ENCODE measurements at places on chromosomes 5 and 9.

- no peak for DNase-seq
Measured at GRCh38 chr9:81289622-81290021, 399.7 kb downstream of the TLE1 start.

GRCh38 chr5:172672681-172673080, 31.6 kb downstream of the NEURL1B start:
- DNase-seq, result no peak

- no peak for DNase-seq
Measured at GRCh38 chr9:116316246-116316645, 162.7 kb downstream of the PAPPA start.

- no peak for DNase-seq
Measured at GRCh38 chr5:25224316-25224982, 579.7 kb upstream of the CDH10 start.

DNA sequence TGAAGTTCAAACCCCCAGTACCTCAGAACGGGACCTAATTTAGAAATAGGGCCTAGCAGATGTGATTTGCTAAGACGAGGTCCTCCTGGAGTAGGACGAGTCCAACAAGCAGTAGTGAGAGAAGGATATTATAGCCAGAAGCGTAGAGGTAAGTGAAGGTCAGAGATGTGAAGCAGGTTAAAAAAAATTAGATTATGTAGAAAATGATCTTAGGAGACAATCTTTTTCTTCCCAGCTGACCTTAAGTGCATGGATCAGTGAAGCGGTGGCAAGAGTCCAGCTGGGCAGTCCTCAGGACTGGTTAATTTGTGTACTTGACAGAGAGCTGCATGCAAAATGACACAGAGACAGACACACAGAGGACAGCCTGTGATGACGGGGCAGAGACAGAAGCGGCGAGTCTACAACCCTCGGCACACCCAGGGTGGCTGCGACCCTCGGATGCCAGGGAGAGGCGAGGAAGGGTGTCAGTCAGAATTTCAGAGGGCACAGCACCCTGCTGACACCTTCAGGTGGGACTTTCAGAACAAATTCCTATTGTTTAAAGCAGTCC, 131.4 kb upstream of the IRX4 start:
- no peak for DNase-seq

DNA sequence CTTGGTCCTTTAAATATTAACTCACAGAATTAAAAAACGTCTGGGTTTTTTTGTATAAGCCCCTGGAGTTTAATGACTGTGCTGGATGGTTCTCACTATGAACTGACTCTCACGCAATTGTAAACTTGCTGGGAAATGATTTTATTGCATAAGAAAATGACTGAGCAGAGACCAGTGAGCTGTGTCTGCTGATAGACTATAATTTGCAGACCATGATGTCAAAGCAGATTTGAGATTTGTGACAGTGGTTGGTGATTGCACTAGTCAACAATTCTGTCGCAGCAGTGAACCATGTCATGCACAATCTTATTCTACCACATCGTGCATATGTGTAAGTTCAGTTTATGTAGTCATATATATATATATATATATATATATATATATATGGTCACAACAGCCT, 85.7 kb upstream of the C9orf72 start:
- DNase-seq, result no peak

GRCh38 chr5:122478741-122479442, 166.9 kb downstream of the SNCAIP start:
- no peak for DNase-seq

GRCh38 chr5:91420879-91421278, 37.8 kb upstream of the ARRDC3 start:
- DNase-seq, result no peak

GRCh38 chr9:68970151-68970550, 43.8 kb downstream of the PRKACG start:
- peak; percentile 10 for DNase-seq

DNA sequence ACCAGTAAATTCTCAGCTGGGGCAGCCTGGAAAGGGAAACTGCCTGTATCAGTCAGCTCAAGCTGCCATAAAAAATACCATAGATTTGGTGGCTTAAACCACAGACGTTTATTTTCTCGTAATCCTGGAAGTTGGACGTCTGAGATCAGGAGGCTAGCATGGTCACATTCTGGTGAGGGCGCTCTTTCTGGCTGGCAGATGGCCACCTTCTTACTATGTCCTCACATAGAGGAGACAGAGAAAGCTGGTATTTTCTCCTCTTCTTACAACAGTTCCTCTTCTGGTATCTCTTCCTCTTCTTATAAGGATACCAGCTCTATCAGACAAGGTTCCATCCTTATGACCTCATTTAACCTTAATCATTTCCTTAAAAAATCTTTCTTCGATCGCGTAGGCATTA, 50.5 kb upstream of the RFX3 start:
- no peak for DNase-seq

GRCh38 chr9:68547417-68547816, 6.7 kb upstream of the TMEM252 start:
- DNase-seq, result no peak

DNA sequence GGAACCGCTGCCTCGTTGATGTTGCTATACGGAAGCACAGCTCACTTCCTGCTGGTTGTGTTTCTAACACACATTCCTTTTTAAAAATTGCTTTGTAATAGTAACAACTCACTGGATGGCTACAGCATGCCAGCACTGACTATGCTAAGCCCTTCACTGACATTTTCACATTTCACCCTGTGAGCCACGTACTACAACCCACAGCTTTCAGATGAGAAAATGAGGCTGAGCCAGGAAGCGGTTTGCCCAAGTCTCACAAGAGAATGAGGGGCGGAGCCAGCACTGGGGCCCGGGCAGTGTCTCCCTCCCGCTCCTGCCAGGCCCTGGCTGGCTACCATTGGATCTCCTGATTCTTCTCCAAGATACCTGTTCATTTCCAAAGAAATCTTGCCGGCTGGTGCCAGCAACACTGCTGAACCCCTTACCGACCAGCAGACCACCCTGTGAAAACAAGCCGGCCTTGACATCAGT, 38.3 kb downstream of the FAM78A start:
- no peak for DNase-seq

DNA sequence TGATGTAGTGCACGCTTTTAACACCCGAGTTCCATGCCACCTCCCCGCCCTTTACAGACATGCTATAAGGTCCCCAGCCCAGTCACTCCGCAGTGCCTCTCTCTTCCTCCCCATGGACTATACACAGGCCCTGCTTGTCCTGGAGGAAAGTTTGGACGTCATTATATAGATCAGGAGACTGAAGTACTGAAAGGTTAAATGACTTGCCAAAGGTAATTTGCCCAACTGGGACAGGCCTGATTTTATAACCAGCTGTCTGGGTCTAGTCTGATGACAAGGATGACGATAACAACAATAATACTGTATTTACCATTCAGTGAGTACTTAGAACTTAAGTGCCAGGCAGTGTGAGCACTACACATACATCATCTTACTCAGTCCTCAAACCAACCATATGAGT, 33.1 kb downstream of the LVRN start:
- no peak for DNase-seq

- peak; percentile 50 for DNase-seq
Measured at GRCh38 chr5:156913719-156914370, 49.2 kb downstream of the TIMD4 start.

GRCh38 chr5:4230786-4231641, 635.4 kb downstream of the IRX1 start:
- no peak for DNase-seq

- no peak for DNase-seq
Measured at GRCh38 chr5:164742025-164742424, 1236.6 kb downstream of the MAT2B start.

- DNase-seq, result no peak
Measured at GRCh38 chr5:90909101-90909503, 350.5 kb downstream of the ADGRV1 start.

GRCh38 chr5:4905674-4906520, 234.2 kb upstream of the ADAMTS16 start:
- no peak for DNase-seq

DNA sequence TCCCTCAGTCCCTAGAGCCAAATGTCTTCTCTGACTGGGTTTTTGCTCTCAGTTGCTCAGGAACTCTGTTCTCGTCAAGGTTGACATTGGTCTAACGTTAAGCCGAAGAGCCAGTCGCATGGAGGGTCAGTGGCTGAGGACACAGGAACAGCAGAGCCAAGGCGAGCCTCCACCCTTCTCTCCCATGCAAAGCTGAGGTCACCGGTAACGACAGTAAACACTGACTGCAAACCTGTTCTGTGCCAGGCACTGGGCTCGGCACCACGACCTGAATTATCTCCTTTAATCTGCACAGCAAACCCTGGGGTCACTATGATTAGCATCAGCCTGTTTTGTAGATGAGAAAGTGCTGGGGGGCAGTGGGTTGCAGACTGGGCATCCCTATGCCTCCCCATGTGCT, 171.0 kb downstream of the COL23A1 start:
- DNase-seq, result no peak

DNA sequence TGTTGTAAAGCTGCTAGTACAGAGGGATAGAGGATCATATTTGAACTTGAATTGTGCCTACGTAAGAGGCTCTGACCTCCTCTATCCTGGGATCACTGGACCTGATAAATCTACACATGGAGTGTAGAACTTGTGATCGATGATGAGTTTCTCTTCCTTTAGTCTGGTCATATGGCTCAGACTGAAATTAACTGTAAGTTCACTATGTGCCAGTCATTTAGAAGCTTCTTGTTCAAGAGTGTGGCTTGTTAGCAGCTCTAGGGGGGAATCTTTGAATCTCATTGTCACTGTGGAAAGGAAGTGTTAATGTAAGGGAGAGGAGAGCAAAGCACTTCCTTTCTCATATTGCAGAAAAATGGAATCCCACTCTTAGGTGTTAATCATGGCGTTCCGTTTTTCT, 12.1 kb downstream of the ZBTB34 start:
- no peak for DNase-seq

DNA sequence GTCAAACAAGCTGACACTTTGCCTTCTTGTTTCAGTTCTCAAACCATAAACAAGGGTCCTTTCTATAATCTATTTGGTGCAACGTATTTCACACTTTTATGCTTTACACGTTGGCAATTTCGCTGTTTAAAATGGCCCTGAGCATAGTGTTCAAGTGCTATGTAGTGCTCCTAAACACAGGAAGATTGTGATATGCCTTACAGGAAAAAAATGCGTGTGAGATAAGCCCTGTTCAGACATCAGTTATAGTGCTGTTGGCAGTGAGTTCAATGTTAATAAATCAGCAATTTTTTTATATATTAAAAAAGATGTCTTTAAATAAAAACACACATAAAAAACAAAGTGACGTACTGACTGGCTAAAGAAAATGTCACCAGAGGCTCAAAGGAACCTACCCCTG, 23.9 kb downstream of the CLINT1 start:
- DNase-seq, result no peak

- no peak for DNase-seq
Measured at GRCh38 chr5:72292411-72292810, 27.6 kb downstream of the MRPS27 start.

DNA sequence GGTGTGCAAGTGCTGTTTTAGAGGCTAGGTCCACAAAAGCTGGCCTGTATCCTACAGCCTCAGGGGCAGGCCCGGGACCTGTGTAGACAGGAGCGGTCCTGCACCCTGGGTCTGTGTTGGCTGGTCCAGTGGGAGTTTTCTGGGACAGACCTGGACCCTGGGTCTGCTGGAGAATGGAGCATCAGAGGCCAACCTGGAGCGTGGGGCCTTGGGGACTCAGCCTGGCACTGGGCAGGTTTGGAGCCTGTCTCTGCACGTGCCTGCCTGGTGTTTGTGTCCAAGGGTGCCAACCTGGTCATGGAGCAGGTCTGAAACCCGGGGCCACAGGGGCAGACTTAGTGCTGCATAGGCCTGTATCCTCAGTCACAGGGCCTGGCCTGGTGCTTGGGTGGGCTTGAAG, 45.8 kb downstream of the SRFBP1 start:
- DNase-seq, result no peak

GRCh38 chr9:34430843-34431437, 27.4 kb downstream of the FAM219A start:
- DNase-seq, result peak; percentile 97

DNA sequence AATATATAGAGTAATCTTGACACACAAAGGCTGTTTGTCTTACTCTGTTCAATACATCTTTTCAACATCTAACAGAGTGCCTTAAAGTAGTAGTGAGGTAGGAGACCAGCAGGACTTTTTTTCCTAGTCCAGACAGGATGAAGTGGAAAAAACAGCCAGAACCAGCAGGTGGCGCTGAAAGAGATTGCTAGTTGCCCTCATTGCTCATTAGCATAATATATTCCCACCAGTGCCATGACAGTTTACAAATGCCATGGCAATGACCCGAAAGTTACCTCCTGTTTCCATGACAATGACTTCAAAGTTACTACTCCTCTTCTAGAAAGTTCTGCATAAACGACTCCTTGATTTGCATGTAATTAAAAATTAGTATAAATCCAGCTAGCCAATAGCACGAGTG, 387.4 kb downstream of the ACTL7B start:
- no peak for DNase-seq

- DNase-seq, result no peak
Measured at GRCh38 chr5:155773680-155774079, 553.3 kb upstream of the SGCD start.

GRCh38 chr5:14041528-14042192, 97.2 kb upstream of the DNAH5 start:
- DNase-seq, result no peak

DNA sequence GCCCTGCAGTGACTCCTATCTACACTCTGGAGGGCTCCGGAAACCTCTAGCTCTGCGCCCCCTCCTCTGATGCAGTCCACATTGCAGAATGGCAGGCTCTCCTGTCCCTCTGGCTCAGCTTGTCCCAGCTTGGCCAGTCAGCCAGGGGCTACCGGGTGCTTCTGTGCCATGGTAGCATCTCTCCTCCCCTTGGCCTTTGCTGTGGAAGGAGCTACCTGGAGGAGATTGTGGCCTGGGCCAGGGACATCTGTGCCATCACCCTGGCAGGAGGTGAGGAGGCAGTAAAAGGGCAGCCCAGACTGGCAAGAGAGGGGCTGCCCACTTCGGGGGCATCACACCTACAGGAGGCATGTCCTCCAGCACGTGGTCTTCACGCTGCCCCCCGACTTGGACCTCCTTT, 38.1 kb upstream of the FCN1 start:
- DNase-seq, result no peak

- no peak for DNase-seq
Measured at GRCh38 chr9:90840696-90841095, 39.1 kb downstream of the SYK start.

GRCh38 chr9:13648676-13649075, 369.2 kb upstream of the MPDZ start:
- DNase-seq, result no peak
